ENCODE measurements at places on chromosomes 1 and 21. TPM values are rescaled to one million over a fixed set of nuclear protein-coding genes. Genes with fewer than 3 reads are reported as not detected.

Gene MFSD2A
- 0.43 TPM for polyA plus RNA-seq

Gene TRIM46
- polyA plus RNA-seq = 0.69 TPM

Gene ARHGEF11
- 32.1 TPM for polyA plus RNA-seq

Gene TCEA3
- 34.4 TPM for polyA plus RNA-seq

Gene WNT3A
- polyA plus RNA-seq = not detected

Gene SPATA46
- polyA plus RNA-seq = not detected

Gene SYCP1
- not detected for polyA plus RNA-seq

Gene HMCN1
- polyA plus RNA-seq = not detected

- H3K36me3 ChIP-seq = no peaks in the 10 kb centered on the region
- no peak overlapping the region for H3K4me3 ChIP-seq
- no peak overlapping the region for H3K27ac ChIP-seq
- no peaks in the 10 kb centered on the region for H3K27me3 ChIP-seq
- no peak for DNase-seq
- no peaks in the 10 kb centered on the region for H3K4me1 ChIP-seq
Measured at GRCh38 chr1:172723251-172723650, 64.3 kb downstream of the FASLG start.

GRCh38 chr1:1240822-1241587 lies 5.5 kb downstream of the C1QTNF12 start:
- DNase-seq = no peak
- no peaks in the 10 kb centered on the region for H3K4me1 ChIP-seq
- no peaks in the 10 kb centered on the region for H3K27me3 ChIP-seq
- H3K27ac ChIP-seq = no peak overlapping the region
- H3K4me3 ChIP-seq = no peak overlapping the region

DNA sequence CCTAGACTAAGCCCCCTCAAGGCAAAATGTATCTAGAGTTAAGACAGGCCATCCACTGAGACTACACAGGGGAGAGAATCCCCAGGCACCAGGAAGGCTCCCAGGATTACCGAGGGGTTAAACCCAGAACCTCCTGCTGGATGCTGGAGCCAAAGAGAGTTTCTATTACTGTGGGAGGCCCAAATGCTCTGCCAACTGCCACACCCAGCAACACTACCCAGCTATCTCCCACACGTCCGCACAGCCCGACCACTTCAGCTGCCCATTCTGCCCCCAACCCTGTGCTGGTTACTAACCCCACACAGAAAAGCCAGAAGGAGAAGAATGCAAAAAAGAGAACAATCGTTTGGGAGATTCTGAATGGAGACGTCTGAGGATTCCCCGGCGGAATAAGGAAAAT lies 63.6 kb downstream of the CD46 start:
- H3K4me1 ChIP-seq = peaks cover 22% of the 10 kb centered on the region
- H3K36me3 ChIP-seq = peaks cover 27% of the 10 kb centered on the region
- no peak overlapping the region for H3K4me3 ChIP-seq
- no peak overlapping the region for H3K27ac ChIP-seq

DNA sequence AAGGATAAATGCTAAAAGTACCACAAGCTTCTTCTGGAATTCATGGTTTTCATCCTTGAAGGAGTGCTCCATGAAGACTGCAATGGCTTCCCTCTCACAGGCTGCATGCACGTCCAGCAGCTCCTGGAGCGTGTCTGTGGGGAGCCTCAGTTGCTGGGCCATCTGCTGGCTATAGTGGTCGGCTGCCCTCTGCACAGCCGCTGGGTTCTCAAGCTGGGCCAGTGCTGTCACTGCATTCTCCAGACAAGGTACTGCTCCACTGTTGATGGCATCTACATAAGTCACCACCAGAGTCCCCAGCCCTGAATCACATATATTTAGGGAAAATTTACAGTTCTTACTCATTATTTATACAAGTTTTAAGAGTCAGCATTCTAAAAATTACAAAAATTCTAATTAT lies 8.7 kb downstream of the GBP4 start:
- no peaks in the 10 kb centered on the region for H3K27me3 ChIP-seq
- H3K4me3 ChIP-seq = no peak overlapping the region
- DNase-seq = no peak
- no peak overlapping the region for H3K27ac ChIP-seq

GRCh38 chr1:14897997-14898645 lies 255.4 kb upstream of the TMEM51 start:
- no peaks in the 10 kb centered on the region for H3K4me1 ChIP-seq
- DNase-seq = no peak
- no peak overlapping the region for H3K27ac ChIP-seq

DNA sequence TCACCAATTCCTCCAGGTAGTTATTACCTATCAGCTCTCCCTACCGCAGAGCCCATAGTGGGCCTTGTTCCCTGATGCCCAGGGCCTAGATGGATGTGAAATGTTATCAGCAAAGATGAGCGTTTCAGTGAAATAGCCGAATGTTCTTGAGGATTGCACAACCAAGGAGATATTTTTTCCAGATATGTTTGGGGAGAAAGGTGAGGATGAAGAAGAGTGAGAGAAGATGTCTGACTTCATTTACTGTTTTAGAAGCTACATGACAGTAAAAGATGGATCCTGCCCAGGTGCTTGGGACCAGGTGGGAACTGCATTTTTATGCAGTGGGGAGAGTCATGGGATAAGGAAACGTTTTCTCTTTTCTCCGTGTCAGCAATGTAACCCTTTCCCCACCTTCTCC lies 231.7 kb upstream of the C1orf174 start:
- no peaks in the 10 kb centered on the region for H3K4me1 ChIP-seq
- no peak overlapping the region for H3K4me3 ChIP-seq
- no peaks in the 10 kb centered on the region for H3K27me3 ChIP-seq
- no peaks in the 10 kb centered on the region for H3K36me3 ChIP-seq

GRCh38 chr1:155174324-155175280 lies 953 bp downstream of the TRIM46 start:
- H3K36me3 ChIP-seq = no peaks in the 10 kb centered on the region
- H3K4me1 ChIP-seq = peaks cover 17% of the 10 kb centered on the region
- no peaks in the 10 kb centered on the region for H3K27me3 ChIP-seq
- peak overlapping the region; percentile 88 for H3K27ac ChIP-seq
- DNase-seq = peak; percentile 52

DNA sequence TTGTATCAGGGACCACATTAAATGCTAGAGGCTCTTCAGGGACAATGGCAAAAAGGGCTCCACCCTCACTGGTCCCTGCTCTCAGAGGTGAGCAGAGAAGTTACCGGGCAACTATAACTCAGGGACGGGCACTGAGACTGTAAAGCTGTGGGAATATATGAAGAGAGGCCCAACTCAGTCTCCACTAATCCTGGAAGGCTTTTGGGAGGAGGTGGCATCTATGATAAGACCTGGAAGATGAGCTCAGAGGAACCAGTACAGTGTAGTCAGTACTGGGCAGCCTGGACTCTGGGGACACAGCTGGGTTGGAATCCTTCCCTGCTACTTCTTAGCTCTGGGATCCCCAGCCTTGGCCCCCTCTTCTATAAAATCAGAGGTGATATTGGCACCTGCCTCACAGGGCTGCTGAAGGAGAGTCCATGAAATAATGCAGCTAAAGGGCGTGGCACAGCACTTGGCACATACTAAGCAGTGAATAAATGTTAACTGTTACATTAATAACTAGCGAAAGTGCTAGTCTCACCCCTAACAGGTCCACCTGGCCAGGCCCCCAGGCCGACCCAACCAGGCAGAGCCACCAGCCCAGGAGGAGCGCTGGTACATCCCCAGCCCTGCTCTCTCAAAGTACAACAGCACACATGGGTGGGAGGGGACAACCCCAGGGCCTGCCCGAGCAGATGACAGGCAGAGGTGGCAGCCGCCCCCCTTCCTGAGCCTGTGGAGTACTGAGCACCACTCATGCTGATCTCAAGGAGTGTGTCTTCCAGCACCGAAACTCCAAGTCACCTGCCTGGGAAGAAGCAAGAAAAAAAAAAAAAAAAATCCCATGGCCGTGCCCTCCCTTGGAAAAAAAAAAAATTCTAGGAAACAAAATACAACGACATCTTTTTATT lies 62.7 kb downstream of the CASZ1 start:
- DNase-seq = no peak
- H3K4me1 ChIP-seq = no peaks in the 10 kb centered on the region
- H3K36me3 ChIP-seq = no peaks in the 10 kb centered on the region
- H3K4me3 ChIP-seq = no peak overlapping the region
- H3K27me3 ChIP-seq = no peaks in the 10 kb centered on the region

DNA sequence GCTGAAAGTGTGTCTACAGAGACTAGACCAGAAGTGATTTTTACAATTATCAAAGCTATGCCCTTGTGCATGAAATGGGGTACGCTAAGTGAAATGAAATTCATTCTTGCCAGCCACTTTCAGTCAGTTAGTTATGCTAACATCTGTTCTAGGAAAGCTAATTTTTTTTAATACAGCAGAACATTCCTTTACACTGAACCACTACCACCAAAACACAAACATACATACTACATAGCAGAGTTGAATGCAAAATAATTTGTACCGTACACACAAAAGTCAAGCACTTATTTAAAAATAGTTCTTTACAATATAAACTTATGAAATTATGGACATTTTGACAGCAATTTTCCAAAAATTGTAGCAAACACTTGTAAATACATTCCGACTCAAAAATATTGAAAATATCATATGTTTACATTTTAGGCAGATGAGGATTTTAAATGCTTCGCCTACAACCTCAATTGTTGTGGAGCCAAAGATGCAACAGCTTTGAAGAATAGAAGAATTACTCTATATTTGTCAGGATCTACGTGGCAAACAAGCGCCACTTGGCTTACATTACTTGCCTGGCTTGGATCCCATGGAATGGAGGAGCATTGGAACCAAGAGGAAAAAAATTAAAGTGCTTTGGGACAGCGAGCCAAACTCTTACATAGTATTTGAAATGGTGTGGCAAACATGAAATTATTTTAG lies 30.6 kb downstream of the WLS start:
- no peaks in the 10 kb centered on the region for H3K27me3 ChIP-seq
- H3K27ac ChIP-seq = no peak overlapping the region
- DNase-seq = no peak
- no peaks in the 10 kb centered on the region for H3K4me1 ChIP-seq
- H3K4me3 ChIP-seq = no peak overlapping the region

- peak overlapping the region; percentile 30 for H3K27ac ChIP-seq
- no peaks in the 10 kb centered on the region for H3K27me3 ChIP-seq
- H3K4me3 ChIP-seq = no peak overlapping the region
- H3K4me1 ChIP-seq = peaks cover 20% of the 10 kb centered on the region
- DNase-seq = no peak
Measured at GRCh38 chr1:23964790-23965740, 5.4 kb downstream of the PNRC2 start.

DNA sequence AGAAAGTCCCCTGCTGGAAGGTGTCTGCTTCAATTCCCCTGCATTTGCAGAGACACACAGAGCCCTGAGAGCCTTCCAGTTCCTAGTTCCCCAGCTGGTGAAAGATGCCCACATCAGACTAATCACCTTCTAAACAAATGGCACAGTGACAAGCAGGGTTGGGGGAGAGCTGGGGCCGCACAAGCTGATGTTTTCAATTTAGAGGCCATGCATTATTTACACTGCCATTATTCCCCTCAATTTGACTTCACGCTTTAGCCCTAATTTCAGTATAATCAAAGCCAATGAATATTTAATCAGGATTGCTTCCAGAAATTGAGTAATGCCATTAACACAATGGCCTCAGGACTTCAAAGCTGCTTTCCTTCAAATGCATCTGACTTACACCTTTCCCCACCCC lies 81.5 kb downstream of the BEND5 start:
- H3K27ac ChIP-seq = no peak overlapping the region
- DNase-seq = no peak
- H3K4me1 ChIP-seq = no peaks in the 10 kb centered on the region
- no peaks in the 10 kb centered on the region for H3K36me3 ChIP-seq

DNA sequence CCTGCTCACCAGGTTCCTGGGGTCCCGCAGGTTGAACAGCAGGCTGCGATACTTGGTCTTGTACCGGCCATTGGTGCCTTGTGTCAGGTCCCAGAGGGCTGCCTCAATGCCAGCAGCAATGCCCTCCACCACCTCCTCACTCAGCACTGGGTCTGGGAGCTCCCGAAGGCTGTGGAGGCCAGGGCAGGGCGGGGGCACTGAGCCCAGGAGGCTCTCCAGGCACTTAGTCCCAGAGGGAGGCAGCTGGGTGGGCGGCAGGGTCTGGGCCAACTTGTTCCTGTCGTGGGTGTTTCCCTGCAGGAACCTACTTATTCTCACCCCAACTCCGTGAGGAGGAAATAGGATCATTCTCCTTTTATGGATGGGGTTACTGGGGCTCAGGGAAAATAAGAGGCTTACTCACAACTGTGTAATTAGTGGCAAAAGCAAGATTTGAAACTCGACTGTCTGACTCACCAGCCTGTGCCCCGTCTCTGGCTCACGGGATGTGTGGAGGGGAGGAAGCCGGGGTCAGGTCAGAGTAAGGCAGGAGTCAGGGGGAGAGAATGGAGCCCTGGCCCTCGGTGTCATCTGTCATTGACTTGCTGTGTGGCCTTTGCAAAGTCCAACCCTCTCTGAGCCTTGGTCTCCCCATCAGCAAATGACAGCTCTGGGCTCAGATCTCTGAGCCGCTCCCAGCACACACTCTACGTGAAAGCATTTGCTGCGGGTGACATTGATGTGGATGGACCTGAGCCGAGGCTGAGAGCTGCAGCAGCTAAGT lies 17.2 kb downstream of the SPOCD1 start:
- H3K27ac ChIP-seq = no peak overlapping the region
- no peaks in the 10 kb centered on the region for H3K36me3 ChIP-seq
- no peak for DNase-seq
- H3K4me3 ChIP-seq = no peak overlapping the region
- no peaks in the 10 kb centered on the region for H3K4me1 ChIP-seq

DNA sequence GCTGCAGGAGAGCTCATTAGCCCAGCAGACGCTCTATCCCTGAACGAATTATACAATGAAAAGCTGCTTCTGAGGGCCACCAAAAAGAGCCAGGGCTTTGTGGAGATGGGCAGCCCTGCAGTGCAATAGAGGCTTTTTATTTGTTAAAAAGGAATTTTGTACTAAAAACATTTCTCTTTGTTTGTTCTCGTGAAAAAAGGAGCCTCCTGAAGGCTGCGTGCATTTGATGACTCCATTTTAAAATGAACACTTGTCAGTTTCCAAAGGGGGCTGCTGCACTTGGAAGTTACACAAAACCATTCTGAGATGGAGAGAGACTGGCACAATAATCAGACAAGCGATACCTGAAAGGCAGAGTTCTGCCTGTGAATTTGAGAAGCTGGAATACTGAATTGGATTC lies 202.8 kb downstream of the NTNG1 start:
- H3K27ac ChIP-seq = no peak overlapping the region
- DNase-seq = no peak
- no peaks in the 10 kb centered on the region for H3K36me3 ChIP-seq
- H3K27me3 ChIP-seq = no peaks in the 10 kb centered on the region
- H3K4me3 ChIP-seq = no peak overlapping the region
- H3K4me1 ChIP-seq = no peaks in the 10 kb centered on the region

GRCh38 chr1:40789661-40790430 lies 6.3 kb downstream of the KCNQ4 start:
- H3K27me3 ChIP-seq = peaks cover 2% of the 10 kb centered on the region
- H3K36me3 ChIP-seq = no peaks in the 10 kb centered on the region
- H3K4me3 ChIP-seq = no peak overlapping the region

DNA sequence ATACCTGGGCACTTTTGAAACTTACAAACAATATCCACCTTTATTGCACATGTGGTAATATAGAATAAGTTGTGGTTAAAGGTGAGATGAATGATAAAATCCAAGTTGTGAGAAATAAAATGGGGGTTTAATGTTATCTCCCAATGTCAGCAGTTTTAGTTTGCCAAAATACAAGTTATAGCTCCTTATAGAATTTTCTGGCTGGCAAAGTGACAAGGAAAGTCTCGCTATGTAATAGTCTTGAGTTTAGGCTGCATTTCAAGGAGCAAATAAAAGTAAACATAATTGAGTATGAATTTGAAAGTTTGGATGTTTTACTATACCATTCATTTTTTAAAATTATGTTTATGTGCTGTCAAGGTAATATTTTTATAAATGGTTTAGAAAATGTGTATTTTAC lies 15.0 kb upstream of the NEXN start:
- no peak for DNase-seq
- no peaks in the 10 kb centered on the region for H3K27me3 ChIP-seq
- H3K27ac ChIP-seq = no peak overlapping the region
- H3K4me1 ChIP-seq = no peaks in the 10 kb centered on the region
- no peaks in the 10 kb centered on the region for H3K36me3 ChIP-seq

Measured in naive thymus-derived CD4-positive, alpha-beta T cell (primary cell).